Nephron progenitor cell (in vitro differentiated cells): ENCODE measurements at places on chromosomes 16 and 17.
A peak's percentile ranks its signal among the peaks of the same experiment; 100 is the strongest.

DNA sequence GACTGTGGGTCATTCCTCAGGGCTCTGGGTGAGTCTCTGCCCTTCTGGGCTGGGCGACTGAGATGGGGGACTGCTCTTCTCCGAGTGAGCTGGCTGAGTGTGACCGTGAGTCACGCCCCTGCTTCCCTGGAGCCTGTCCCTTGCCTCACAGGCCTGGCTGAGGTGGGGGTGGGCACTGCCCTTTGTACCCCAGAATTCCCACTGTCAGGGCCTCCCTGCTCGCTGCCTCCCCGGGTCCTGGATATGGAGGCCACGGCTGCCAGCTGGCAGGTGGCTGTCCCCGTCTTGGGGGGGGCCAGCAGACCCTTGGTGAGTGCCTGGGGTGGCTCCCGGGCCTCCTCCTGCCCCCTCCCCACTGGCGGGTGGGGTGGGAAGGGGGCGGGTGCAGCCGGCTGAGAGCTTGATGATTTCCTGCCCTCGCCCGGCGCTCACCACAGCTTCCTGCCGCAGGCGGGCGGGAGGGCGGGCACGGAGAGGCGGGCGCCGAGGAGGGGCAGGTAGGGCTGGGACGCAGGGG is at the start of gene LAT:
Gene LAT (plus strand): TSS at position 434 of the 517 bp plus-strand sequence. CDS start 366 bp downstream, outside the sequence.
- DNase-seq = no peak

GRCh38 chr16:85528528-85529387 is 84.4 kb upstream of the GSE1 start:
- DNase-seq = peak; percentile 45

DNA sequence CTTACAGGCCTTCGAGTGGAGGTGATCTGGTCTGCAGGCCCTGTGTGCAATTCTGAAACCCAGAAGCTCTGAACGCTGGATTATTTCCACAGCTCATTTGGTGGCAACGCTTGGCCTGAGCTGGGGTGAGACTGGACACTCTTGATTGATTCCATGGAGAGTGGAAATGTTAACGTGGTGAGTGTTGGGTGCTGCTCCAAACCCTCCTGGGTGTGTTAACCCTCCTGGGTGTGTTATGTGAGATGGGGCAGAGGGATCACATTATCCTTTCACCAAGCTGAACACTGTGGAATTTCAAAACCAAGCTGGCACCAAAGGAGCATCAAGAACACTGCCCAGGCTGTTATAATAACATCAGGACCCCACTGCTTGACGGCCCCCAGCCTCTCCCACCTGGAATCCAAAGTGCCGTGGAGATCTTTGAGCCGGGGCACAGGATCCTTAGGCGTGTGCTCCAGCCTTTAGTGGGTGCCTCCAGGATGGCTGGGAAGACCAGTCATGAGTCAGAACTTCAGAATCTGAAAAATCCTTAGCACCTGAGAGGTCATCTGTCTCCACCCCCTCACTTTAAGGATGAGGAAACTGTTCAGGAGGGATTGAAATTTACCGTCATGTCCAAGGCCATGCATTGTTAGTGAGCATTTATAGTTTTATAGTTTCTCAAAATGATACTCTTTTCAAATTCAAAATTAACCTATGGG is 75.0 kb downstream of the RPTOR start:
- DNase-seq = no peak

DNA sequence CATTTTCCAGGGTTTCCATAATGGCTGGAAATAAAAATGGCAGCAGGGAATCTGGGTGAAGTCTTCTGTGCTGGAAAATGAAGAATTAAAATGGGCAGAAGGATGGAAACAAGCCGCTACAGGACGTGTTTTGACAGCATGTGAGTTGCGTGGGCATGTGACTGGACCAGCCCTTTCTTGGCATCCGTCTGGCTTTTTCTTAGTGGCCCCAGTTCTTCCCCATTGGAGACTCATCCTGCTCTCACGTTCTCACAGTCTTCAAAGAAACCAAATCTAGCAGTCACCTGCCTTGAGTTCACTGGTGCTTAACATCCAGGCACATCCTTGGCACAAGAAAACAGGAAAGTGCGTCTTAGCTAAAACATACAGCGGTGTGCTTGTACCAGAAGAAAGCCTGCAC is 180.2 kb upstream of the CACNG5 start:
- DNase-seq = no peak

DNA sequence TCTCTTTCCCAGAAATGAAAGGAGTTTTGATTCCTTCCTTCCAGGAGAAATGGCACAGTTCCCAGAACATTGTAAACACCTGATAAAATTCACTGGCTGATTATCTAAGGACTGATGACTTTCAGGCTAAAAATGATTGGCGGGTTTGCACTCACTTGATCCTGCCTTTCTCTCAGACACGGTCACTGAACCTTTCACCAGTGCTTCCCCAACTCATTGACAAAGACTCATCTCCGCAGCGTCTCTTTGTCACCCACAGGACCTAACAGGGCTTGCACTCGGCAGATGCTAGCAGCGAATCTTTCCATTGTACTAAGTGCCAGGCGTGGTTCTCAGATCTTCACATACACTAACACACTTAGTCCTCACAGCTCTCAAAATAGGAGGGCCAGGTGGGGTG is 7.3 kb upstream of the DHRS7C start:
- no peak for DNase-seq

- DNase-seq = no peak
These were observed 130.4 kb downstream of the SLC39A11 start for GRCh38 chr17:72962106-72962505.

- no peak for DNase-seq
These were observed 2.3 kb upstream of the TMEM170A start for GRCh38 chr16:75466760-75467159.

- DNase-seq = no peak
These were observed 4.7 kb downstream of the KRT37 start for GRCh38 chr17:41419716-41420115.

GRCh38 chr16:62038646-62039045 is 2.4 kb upstream of the CDH8 start:
- no peak for DNase-seq

GRCh38 chr17:29613352-29613837 is 9.3 kb downstream of the CORO6 start:
- peak; percentile 99 for DNase-seq

- DNase-seq = peak; percentile 21
These were observed 23.8 kb downstream of the EZH1 start for GRCh38 chr17:42720996-42721583.

GRCh38 chr17:74842146-74842598 is 17.5 kb downstream of the GRIN2C start:
- no peak for DNase-seq

GRCh38 chr17:40518401-40519088 is 17.1 kb upstream of the TNS4 start:
- no peak for DNase-seq

- no peak for DNase-seq
These were observed 1496.5 kb upstream of the GOT2 start for GRCh38 chr16:60230666-60231065.

DNA sequence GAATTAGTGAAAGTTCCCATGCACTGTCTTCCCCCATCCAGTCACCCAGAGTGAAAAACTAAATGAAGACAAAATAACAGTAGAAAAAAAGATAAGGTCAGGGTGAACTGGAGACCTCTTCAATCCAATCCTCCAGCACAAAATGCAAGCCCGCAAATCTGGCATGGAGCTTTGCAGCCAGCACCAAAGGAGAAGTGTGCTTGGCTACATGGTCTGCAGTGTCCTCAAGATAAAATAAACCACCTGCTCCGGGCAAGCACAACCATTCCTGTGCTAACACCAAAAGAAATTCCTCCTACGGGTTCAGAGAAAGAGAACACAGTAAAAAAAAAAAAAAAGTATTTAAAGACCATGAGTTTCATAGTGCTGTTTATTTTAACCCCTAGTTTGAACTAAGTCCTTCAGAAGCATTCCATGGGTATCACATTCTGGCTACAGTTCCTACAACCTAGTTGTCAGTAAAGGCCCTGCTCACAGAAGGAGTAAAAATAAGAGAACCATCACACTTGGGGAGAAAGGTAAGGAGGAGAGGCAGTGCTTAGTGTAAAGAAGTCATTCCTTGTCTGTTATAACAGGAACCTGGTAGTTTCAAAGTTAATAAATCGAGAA is 109.1 kb downstream of the GAS7 start:
- no peak for DNase-seq

GRCh38 chr16:53219371-53219770 is 164.6 kb downstream of the CHD9 start:
- no peak for DNase-seq

GRCh38 chr17:69495787-69496186 is 81.3 kb downstream of the MAP2K6 start:
- DNase-seq = no peak

DNA sequence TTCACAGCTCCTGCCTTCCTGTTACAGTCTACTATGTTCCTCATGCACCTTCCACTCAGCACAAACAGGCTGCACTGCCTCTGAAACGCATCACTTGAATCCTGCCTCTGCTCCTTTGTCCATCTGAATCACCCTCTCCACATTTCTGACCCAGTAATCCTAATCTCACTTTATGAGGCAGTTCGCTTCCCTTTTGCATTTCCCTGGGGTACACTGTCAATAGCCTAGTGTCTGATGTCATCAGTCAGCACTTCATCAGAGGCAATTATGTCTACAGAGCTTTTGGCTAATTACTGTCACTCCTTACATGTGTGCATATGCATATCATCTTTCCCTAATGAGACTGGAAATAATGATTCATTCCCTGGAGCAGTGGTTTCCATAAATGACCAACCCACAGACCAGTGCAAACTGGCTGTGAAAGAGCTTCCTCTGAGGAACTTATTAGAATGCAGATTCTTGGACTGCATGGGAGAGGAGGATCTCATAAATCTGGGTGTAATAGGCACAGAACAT is 23.6 kb downstream of the CA4 start:
- DNase-seq = no peak

- DNase-seq = no peak
These were observed 6.8 kb downstream of the SLC35B1 start for GRCh38 chr17:49700960-49701359.

- no peak for DNase-seq
These were observed 716 bp upstream of the HIC1 start for GRCh38 chr17:2054262-2054511.

DNA sequence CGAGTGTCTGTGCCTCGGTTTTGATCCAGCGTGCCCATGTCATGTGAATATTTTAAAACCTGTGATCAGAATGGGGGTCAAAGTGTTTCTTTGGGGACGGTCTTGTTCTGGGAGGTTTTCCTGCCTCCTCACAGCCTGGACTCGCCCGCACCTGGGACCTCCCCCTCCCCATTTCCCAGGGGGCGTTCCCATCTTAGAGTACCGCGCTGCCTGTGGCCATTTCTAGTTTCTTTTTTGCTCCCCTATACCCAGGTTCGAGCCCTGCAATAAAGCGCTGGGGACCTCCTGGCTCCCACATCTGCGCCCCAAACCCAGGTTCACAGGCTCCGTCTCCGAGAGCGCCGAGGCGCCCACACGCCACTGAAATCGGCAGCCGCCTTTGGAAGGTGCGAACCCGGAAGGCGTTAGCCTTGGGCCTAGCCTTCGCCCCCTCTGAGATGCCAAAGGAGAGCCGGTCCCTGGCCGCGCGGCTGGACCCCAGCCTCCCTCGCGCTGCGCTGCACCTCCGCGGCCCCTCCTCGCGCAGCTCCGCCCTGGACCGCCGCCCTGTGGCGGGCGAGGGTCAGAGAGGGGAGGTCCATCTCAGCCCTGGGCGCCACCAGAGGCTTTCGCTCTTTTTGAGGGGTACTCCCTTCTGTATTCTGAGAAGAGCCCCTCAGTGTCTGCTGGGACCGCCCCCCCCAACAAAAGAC is 1.7 kb downstream of the KCNJ12 start:
- peak; percentile 60 for DNase-seq

DNA sequence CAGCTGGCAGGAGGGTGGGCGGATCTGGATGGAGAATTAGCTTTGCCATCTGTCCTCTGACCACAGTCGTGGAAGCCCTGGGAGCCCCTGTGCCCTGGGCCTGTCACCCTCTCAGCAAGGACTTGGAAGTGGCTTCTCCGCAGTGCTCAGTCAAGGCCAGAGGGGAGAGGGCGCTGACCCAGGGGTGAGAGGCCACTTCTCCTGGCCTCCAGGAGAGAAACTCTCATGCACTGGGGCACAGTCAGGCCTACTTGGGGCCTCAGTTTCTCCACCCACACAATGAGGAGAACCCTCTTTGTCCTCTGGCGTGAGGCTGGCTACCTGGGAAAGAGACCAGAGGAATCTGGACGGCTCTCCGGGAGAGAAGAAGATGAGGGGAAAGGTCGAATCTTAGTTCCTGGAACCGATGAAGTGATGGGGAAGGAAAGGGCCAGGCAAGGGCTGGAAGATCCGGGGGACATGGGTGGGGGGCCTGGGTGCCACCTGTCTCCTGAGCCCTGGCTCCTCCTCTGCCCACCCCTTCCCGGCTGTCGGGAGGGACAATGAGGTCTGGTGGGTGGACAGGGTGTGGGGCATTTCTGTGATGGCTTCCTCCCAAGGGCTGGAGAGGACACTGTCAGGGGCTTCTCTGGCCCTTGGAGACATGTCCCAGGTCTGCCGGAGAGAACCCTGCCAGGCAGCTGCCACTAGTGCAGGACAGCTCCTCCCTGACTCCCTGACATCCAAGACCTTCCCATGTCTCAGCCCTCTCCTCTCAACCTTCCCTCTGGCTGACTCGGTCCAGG is 9.0 kb upstream of the ARHGAP27 start:
- DNase-seq = no peak

DNA sequence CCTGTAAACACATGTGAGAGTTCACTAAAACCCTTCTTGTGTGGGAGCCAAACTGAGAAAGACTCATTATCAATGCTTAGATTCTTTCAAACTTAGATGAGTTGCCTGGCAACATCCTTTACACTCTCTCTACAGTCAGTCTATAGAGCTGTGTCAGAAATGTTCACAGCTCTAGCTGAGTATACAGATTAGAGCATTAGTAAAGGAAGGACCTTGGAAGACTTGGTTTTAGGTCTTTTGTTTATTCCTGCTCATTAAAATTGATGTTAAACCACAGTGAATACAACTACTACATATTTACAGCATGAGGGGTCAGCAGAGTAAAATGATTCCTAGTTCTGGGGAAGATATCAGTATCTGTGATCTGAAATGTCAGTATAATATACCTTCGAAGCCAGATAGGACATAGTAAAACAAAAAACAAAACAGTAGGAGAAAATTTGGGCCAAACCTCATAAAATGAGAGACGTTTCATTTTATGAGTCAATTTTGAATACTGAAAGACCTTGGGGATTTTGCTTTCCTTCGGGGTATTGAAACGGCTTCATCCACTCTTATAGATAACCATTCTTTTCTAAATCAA is 186.0 kb downstream of the TANC2 start:
- no peak for DNase-seq

GRCh38 chr17:73305845-73306836 is 5.7 kb downstream of the CDC42EP4 start:
- no peak for DNase-seq

DNA sequence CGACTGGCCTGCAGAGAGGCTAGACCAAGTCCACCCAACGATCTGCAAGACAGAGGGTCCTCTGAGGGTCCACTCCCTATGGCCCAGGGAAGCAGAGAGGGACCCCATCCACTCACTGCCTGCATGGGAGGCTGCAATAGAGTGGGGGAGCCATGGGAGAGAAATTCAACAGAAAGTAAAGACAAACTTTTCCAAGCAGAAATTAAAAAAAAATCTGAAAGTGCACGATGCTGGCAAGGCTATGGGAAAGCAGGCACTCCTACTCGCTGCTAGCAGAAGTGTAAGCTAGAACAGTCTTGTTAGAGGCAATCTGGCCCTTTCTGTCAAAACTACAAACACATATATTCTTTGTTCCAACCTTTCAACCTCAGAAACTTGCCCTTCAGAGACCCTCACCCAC is 85.4 kb downstream of the GAS7 start:
- no peak for DNase-seq
